ENCODE measurements at places on chromosomes 16 and 17. TPM values are rescaled to one million over a fixed set of nuclear protein-coding genes. Genes with fewer than 3 reads are reported as not detected.

RTN4RL1 gene
- 1.7 TPM for total RNA-seq

SLC43A2 gene
- total RNA-seq, result 28.6 TPM

OMG gene
- total RNA-seq, result not detected

HBM gene
- not detected for total RNA-seq

NT5M gene
- total RNA-seq, result 5.9 TPM

DNA sequence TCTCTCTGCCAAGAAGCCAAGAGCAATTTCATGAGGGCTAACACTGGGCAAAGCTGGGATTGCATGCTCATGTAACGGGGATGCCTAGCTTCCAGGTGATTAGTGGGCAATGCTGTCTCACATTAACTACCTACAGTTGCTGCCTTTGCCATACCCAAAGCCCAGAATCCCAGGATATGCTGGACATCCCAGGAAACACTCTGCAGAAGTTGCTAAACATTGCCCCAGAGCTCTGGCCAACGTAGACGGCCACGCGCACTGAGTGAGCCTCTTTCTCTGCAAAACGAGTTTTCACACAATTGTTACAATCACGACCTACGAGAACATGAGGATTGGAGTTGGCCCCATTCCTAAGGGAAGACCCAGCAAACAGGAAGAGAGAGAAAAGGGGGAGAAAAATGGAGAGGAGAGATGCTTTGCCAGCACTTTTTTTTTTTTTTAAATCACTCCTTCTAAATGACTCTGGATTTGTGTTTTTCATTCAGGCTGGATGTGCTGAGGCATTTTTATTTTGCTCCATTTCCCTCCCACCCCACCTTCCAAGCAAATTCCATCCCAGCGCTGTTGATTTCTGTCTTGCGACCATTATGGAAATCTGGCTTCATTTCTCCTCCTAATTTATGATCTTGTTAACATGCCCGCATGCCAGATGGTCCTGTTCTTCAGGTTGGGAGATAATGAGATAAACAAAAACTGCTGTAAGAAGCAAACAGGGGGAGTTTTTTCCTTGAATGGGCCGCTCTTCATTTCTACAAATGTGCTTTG is 112.8 kb upstream of the DNAH9 start:
- no peak overlapping the region for H3K27ac ChIP-seq
- H3K4me1 ChIP-seq, result peaks cover 11% of the 10 kb centered on the region
- no peak overlapping the region for H3K4me3 ChIP-seq
- no peaks in the 10 kb centered on the region for H3K36me3 ChIP-seq

DNA sequence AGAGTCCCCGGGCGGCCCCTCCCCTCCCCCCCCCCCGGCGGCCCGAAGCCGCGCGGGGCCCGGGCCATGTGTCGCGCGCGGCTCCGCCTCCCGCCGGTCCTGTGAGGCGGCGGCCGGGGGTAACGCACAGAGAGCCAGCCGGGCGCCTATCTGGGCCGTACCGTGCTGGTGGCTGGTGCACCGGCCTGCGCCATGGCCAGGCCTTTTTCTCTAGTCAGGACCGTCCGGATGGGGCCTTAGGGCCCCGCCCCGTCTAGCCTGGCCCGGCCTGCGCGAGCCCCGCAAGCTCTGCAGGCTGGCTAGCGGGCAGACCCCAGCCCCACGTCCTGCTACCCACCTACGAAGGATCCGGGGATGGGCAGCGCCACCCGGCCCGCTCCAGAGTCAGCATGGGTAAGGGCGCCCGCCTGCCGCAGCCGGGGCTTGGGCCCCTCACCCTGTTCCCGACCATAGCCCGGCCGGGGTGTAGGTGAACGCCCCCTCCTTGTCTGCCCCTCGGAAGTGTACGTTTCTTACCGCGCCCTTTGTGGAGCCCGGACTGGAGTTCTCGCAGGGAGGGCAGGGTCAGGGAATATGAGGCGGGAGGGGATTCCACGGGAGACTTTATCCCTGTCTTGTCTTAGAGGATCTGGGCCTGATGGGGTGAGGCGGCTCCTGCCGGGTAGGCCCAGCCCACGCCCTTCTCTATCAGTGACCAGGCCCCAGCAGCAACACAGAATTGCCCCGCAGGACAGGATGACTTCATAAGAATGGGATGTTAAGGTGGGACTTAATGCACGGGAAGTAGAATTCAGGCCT is at the start of gene CENPT:
TSS of gene CENPT (minus strand) at position 630 of the 798 bp plus-strand sequence. CDS start 13,834 bp downstream, outside the sequence.
- H3K36me3 ChIP-seq, result peaks cover 3% of the 10 kb centered on the region
- peaks cover 36% of the 10 kb centered on the region for H3K4me1 ChIP-seq
- H3K27me3 ChIP-seq, result no peaks in the 10 kb centered on the region
- peak within 1 kb of the TSS; percentile 99 for H3K27ac ChIP-seq

DNA sequence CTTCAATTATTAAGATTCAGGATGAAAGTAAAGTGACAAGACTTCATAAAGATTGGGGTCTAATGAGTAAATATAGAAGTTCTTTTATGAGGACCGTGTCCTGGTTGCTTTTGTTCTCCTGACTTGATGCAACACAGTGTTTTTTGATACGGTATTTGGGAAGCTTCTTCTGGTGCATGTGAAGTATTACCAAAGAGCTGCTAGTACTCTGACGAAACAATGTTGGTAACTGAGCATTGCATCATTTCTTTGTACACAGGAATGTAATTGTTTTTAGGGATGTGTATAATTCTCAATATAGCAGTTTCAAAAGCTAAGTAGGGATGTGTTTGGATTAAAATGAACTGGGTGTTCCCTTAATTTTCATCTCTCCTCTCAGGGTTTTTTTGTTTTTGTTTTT is 15.9 kb downstream of the KPNB1 start:
- peaks cover 6% of the 10 kb centered on the region for H3K4me1 ChIP-seq
- peaks cover 31% of the 10 kb centered on the region for H3K36me3 ChIP-seq
- H3K27me3 ChIP-seq, result no peaks in the 10 kb centered on the region
- no peak overlapping the region for H3K4me3 ChIP-seq
- no peak for DNase-seq

DNA sequence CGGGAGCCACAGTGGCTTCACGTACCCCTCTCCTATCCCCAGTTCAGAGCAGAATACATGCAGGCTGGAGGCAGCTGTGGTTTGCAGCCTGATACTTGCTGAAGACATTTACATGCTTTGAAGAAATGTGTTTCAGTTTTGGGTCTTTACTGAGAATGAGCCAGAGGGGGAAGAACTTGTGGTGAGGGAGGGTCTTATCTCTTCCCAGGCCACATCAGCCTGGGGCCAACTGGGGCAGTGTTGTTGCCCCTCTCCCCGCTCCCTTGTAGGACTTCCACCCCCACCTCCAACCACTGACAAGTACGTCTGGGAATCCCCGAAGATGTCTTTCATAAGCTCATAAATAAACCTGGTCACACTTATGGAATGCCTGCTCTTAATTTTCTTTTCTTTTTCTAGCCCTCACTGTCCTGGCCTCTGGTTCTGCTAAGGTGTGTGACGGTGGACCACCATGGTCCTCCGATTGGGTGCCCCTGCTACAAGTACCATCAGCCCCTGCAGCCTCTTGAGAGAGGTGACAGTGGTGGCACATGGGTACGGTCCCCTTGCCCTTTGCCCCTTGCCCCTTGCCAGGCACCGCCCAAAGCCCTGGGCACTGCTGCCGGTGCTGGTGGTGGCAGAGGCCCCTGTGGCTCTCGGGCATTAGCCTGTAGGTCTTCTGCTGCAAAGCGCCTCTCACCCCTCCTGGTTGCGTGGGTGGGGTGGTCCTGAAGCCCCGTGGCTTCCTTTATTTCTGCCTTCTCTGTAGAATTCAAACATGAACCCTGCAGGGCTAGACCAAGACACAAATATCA is 144.8 kb upstream of the RPH3AL start:
- no peak overlapping the region for H3K4me3 ChIP-seq
- H3K4me1 ChIP-seq, result no peaks in the 10 kb centered on the region
- H3K36me3 ChIP-seq, result no peaks in the 10 kb centered on the region
- no peak for DNase-seq
- peaks cover 10% of the 10 kb centered on the region for H3K27me3 ChIP-seq
- H3K27ac ChIP-seq, result no peak overlapping the region

- peaks cover 17% of the 10 kb centered on the region for H3K4me1 ChIP-seq
- peak overlapping the region; percentile 100 for H3K27ac ChIP-seq
These were observed 3.9 kb downstream of the SEPTIN1 start for GRCh38 chr16:30378236-30379157.

DNA sequence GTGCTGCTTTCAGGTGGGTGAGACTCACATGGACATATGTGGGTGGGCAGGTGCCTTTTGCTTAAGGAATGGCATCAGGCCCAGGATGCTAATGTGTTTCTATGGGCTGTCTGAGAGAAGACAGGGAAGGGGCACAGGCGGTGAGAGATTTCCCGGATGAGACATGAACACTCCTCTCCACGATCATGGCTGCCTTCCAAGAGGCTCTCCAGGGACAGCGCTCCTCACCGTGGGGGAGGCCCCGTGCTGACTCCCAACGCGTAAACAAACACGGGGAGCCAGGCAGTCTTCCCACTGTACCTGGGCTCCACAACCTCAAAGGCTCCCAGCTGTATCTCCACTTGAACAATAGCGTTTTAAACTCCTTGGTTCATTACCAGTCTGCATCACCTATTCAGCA is 42.8 kb downstream of the CDK5R1 start:
- peaks cover 4% of the 10 kb centered on the region for H3K4me1 ChIP-seq
- H3K4me3 ChIP-seq, result no peak overlapping the region
- DNase-seq, result no peak
- no peaks in the 10 kb centered on the region for H3K27me3 ChIP-seq

GRCh38 chr17:77451894-77452852 is 311.4 kb downstream of the SEC14L1 start:
- H3K36me3 ChIP-seq, result peaks cover 5% of the 10 kb centered on the region
- peak overlapping the region; percentile 99 for H3K4me3 ChIP-seq
- H3K27ac ChIP-seq, result peak overlapping the region; percentile 98
- no peaks in the 10 kb centered on the region for H3K27me3 ChIP-seq
- DNase-seq, result no peak
